ENCODE measurements at places on chromosomes 3 and 15.
A peak's percentile ranks its signal among the peaks of the same experiment; 100 is the strongest.

DNA sequence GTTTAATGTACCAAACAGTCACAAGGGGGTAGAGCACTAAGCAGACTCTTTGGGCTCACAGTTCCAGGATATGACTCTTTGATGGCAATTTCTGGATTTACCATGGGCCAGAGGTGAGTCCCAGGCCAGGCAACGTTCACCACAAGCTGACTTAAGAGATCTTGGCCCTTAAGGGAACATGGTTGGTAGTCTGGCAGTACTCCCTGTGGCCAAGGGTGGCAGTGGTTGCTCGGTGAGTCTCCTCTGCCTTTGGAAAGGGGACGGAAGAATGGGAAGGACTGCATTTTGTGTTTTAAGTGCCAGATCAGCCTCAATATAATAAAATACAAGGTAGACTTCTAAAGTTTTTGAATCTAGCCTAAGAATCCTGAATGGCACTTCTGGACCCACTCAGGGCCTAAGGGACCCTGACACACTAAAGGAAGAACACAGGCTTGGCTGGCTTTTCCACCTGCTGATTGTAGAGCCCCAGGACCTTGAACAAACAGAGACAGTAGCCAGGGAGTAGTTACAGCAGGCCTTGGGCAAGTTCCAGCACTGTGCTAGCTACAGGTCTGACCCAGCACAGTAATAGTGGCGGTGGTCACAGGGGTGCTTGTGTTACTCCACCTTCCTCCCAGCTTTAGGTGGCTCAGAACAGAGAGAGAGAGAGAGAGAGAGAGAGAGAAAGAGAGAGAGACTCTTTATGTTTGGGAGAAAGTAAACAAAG, 730.7 kb upstream of the ALCAM start:
- no peak for DNase-seq

DNA sequence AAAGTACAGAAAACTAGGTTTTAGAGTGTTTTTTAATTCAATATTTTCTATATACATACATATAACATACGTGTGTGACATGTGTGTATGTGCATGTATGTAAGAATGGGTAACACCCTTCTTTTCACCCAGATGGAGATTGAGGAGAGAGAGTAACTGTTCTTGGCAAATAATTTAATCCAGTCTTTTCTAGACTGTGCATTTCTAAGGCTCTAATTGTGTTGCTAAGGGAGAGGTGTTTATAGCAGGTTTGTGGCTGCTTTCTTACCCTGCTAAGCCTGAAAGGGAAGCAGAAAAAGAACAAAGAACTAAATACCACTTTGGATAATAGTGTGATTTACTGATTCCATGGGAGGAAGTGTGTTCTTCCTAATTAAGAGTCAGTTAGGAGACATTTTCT, 46.0 kb upstream of the ALDH1L1 start:
- DNase-seq: no peak

DNA sequence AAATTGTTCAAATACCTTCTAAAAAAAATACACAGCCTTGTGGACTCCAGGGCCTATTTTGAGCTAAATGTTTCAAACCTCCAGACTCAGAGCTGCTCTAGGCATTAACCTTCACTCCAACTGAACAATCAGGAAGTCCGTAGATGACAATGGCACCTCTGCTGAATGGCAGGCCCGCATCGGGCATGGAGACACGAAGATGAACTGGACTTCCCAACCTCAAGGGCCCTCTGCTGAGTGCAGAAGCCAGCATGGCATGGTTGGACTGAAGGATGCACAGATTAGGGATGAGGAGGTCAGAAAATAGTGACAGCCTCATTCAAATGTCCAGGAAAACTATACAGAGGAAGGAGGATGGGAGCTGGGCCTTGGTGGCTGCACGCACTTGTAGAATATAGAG, 2.2 kb downstream of the FAM174B start:
- no peak for DNase-seq

GRCh38 chr3:133130168-133130567, 92.0 kb downstream of the TMEM108 start:
- DNase-seq: no peak

DNA sequence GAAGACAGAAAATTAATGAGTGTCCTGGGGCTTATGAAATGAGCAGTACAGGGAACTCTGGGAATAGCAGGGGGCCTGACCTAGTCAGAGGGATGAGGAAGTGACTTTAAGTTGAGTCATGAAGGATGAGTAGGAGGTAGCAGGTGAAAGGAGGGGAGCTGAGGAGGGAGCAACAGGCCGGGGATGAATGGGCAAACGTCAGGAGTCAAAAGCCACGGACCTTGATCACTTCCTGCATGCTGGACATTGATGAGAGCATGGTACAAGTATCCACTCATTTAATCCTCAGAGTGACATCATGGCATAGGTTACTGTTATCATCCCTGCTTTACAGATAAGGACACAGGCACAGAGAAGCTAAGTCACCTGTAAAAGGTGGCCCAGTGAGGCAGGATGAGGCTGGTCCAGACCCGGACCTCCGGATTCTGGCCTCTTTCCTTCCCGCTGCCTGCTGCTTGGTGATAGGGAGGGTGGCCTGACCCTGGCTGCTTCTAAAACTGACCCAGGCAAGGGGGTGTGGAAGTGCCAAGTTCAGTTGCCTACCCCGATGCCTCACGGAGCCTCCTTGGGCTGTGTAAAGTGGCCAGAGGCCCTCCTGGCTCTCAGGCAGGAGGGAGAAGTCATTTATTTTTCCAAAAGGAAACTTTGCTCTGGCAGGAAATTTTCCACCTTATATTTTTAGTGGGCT, 7.6 kb downstream of the CORO2B start:
- no peak for DNase-seq

DNA sequence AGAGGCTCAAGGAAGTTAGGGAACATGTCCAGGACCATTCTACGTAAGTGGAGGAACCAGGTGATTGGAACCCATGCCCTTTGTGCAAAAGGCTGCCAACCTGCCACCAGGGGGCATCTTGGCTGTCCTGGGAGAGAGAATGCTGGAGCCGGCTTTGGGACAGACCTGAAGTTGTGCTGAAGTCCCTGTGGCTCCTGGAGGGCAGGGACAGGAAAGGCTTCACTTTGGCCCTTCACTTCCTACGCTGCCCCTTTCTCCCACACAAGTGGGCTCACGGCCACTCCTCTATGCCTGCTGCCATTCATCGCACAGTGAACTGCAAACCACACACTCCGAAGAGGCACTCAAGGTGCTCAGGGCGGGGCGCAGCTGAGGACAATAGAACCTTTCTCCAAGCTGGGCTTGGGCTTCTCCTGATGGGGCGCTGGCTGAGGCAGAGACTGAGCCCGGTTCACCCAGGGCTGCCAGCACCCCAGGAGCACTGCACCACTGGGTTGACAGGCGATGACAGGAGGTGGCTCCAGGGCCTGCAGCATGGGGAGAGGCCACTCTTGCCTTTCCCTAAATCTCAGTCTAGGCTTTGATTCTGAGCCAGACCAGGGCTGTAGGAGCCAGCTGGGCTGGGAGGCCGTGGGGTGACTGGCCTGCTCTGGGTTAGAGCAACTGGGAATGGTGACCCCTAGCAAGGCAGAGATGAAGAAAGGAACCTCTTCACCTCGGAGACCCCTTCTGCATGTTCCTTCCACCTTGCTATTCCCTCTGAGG, 8.4 kb downstream of the SHF start:
- peak; percentile 50 for DNase-seq

GRCh38 chr3:194689493-194689944, 3.8 kb downstream of the FAM43A start:
- peak; percentile 42 for DNase-seq

GRCh38 chr15:58684036-58684710, 65.3 kb downstream of the ADAM10 start:
- no peak for DNase-seq

- no peak for DNase-seq
Observed at GRCh38 chr15:23073890-23074646, 34.7 kb upstream of the TUBGCP5 start.

DNA sequence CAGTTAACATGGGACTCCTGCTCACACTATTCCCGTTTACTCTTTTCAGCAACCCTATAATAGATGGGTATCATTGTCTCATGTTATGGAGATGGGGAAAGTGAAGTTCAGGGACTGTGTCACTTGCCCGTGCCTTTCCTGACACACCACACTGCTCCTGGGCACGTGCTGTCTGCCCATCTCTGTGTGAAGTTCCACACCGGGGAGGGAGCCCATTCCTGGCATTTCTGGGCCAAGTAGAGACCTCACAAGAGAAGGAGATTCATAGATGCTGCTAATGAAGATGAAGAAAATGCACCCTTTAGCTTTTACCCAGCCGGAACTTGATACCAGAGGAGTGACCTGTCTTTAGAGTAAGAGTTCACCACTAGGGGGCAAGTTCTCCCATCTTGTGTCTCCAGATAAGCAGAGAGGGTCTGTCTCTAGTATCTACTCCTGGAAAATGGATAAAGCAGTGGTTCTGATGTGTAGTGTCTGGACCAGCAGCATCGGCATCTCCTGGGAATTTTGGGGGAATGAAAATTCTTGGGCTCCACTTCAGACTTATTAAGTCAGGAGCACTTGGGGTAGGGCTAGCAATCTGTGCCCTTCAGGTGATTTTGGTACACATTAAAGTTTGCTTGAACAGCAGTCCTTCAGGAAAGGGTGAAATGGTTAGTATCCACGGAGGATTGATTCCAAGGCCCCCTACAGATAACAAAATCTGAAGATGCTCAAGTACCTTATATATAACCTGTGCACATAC, 2.0 kb upstream of the TOPBP1 start:
- peak; percentile 16 for DNase-seq

- no peak for DNase-seq
Observed at GRCh38 chr3:48440590-48440958, 517 bp downstream of the TMA7 start.

- no peak for DNase-seq
Observed at GRCh38 chr15:31478702-31479221, 152.1 kb downstream of the KLF13 start.

- DNase-seq: no peak
Observed at GRCh38 chr15:40252141-40252437, 13.2 kb downstream of the PAK6 start.

GRCh38 chr15:89870688-89871288, 23.0 kb downstream of the AP3S2 start:
- no peak for DNase-seq

DNA sequence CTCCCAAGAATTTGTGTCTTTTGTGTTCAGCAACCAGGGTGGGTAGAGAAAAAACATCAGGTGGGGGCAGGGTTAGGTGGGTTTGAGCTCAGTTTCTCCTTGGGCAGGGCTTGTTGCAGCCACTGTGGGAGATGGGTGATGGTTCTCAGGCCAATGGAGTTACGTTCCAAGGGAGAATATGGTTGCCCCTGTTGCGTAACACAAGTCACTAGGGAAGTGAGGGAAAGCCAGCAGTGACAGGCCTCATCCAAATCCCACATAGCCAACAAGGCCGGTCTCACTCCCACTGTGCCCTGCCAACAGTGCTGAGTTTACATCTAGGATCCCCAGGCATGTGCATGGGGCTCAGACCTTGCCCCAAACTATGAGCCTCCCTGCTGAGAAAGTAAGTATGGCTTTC, 7.9 kb upstream of the FBXL2 start:
- no peak for DNase-seq

GRCh38 chr15:74453925-74454763, 6.8 kb downstream of the UBL7 start:
- DNase-seq: no peak

DNA sequence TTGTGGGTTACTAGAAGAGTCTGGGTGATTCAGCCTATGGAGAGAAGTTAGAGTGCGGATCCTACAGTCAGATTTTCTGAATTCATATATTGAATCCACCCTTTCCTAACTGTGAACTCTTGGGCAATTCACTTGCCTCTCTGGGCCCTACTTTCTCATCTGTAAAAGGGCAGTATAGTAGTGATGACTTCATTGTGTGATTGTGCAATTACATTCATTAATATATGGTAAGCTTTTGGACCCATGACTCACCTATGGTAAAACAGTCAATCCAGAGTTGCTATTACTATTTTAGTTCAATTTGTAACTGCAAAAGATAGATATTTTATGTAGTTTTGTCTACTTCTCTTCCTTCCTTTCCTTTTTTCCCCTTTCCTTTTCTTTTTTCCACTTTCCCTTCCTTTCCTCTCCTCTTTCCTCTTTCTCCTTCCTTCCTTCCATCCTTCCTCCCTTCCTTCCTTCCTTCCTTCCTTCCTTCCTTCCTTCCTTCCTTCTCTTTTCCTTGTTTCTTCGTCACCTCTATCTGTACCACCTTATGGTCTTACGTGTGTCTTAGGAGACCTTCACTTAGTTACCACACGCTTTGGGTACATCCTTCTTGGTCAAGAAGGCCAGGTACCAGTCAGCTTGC, 37.0 kb downstream of the GMNC start:
- no peak for DNase-seq

DNA sequence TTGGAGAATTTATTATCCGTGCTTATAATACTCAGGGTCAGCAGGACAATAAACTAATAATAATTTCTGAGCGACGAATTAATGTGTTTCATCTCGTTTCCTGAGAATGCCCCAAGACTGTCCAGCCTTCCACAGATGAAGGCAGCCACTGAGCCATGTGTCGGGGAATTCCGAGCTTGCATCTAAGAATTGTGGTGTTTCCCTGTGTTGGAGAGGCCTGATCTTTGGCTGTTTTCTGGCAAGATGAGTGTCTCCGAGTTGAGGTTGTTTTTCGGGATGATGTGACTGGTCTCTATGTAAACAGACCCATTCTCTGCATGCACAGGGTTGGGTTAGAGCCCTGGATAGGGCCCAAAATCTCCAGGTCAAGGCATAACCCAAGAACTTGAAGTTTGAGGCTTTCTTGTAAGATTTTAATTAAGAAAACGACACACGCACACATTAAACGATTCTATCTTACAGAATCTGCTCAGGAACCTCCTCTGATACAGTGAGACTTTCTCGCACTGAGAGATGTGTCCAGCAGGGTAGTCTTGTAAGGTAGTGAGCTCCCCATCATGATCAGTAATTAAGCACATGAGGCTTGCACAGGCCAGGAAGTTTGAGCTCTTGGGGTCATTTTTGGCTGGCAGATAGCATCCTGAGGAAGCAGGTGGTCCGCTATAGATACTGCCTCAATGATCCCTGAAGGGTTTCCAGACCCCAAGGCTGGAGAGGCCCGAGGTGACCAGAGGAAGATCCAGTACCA, 14.4 kb downstream of the FGD5 start:
- no peak for DNase-seq

GRCh38 chr15:43127752-43128151, 5.6 kb upstream of the TMEM62 start:
- DNase-seq: no peak

- DNase-seq: no peak
Observed at GRCh38 chr15:32998979-32999672, 195.4 kb downstream of the FMN1 start.

GRCh38 chr15:62626903-62627302, 415.6 kb upstream of the TPM1 start:
- DNase-seq: no peak

DNA sequence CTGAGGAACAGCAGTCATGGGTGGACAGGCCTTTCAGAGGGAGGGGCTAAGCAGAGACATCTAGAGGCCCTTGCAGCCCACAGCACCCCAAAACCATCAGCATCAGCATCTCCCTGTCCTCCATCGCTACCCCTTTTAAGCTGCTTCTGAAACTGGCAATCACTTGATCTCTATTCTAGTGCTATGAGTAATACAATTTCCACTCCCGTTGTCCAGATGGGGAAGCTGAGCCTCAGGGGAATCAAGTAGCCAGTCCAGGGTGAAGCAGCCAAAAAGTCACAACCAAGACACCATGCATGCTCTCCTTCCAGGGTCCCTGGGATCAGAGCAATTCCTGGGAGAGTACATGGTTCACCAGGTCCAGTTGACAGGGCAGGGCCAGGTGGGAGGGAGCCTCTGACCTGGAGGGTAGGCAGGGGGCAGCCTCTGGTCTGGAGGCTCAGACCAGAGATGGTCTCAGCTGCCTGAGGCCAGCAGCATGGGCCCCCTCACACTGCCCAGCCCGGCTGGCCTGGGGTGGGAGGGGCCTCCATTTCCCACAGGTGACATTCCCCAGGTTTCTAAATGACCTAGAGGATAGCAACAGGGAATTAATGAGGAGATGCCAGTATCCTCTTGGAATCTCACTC, 30.0 kb downstream of the KLHL25 start:
- DNase-seq: no peak

Data from activated naive CD8-positive, alpha-beta T cell treated with anti-CD3 and anti-CD28 coated beads, Interleukin-2, amount 50 U/mL, for 24 hours (primary cell).